ENCODE measurements at places on chromosomes 5 and 9. TPM values are rescaled to one million over a fixed set of nuclear protein-coding genes. Genes with fewer than 3 reads are reported as not detected.

The FGFR4 gene
- total RNA-seq: 5.1 TPM

The FGF10 gene
- total RNA-seq: not detected

- peaks cover 3% of the 10 kb centered on the region for H3K36me3 ChIP-seq
- no peaks in the 10 kb centered on the region for H3K27me3 ChIP-seq
- H3K27ac ChIP-seq: no peak overlapping the region
- H3K4me1 ChIP-seq: no peaks in the 10 kb centered on the region
These were observed 155.8 kb downstream of the SEMA6A start for GRCh38 chr5:116418774-116419173.

DNA sequence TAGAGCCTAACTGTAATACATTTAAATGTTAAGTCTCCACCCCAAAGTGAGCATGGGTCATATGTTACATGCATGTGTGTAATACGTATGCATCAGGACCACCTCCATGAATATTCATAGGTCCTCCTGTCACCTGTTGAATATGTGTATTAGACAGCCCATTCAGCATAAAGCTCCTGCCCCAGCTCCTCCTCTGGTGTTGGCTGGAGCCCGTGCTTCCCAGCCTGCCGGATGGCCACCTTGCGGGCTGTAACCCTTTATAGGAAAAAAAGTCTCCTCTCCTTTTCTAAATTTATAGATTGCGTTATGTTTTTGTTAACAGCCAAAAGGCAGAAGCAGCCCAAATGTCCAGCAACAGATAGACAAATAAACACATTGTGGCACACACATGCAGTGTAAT, 299.5 kb downstream of the MED10 start:
- H3K4me3 ChIP-seq: no peak overlapping the region
- no peaks in the 10 kb centered on the region for H3K27me3 ChIP-seq
- H3K4me1 ChIP-seq: no peaks in the 10 kb centered on the region
- no peak overlapping the region for H3K27ac ChIP-seq
- DNase-seq: no peak

GRCh38 chr9:126956917-126957686, 42.5 kb downstream of the RALGPS1 start:
- H3K36me3 ChIP-seq: no peaks in the 10 kb centered on the region
- H3K4me3 ChIP-seq: no peak overlapping the region
- H3K4me1 ChIP-seq: no peaks in the 10 kb centered on the region
- DNase-seq: no peak

The PRRC1 gene
- total RNA-seq: 38.9 TPM

- H3K27ac ChIP-seq: no peak overlapping the region
- DNase-seq: no peak
- no peak overlapping the region for H3K4me3 ChIP-seq
These were observed 52.0 kb upstream of the NTRK2 start for GRCh38 chr9:84617411-84618029.

GRCh38 chr5:57488215-57488955, 5.8 kb upstream of the ACTBL2 start:
- DNase-seq: no peak
- H3K4me1 ChIP-seq: no peaks in the 10 kb centered on the region

DNA sequence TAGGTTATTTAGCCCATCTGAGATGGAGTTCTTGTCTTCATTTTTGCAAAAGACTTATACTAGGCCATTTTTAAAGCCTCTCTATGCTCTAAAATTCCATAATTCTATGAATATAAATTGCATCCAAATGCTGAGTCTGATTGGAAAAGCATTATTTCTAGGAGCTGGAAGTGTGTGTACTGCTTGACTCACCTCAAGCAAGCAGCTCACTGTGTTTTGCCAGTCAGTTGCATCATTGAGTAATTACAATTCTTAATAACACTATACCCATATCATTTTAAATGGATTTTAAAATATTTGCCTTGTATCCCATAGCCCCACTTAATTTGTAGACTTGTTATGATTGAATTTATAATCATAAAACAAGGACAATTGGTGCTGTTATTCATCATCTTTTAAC, 161.0 kb downstream of the PAM start:
- no peaks in the 10 kb centered on the region for H3K36me3 ChIP-seq
- no peaks in the 10 kb centered on the region for H3K27me3 ChIP-seq
- no peak overlapping the region for H3K27ac ChIP-seq
- no peak overlapping the region for H3K4me3 ChIP-seq

- no peak overlapping the region for H3K4me3 ChIP-seq
- peaks cover 27% of the 10 kb centered on the region for H3K27me3 ChIP-seq
- no peak for DNase-seq
- no peak overlapping the region for H3K27ac ChIP-seq
- peaks cover 22% of the 10 kb centered on the region for H3K4me1 ChIP-seq
These were observed 2.9 kb downstream of the CDKN2A start for GRCh38 chr9:21991072-21991959.

GRCh38 chr5:2916076-2916682, 164.7 kb upstream of the IRX2 start:
- no peaks in the 10 kb centered on the region for H3K27me3 ChIP-seq
- no peak overlapping the region for H3K27ac ChIP-seq
- H3K4me1 ChIP-seq: no peaks in the 10 kb centered on the region

The SPATA9 gene
- not detected for total RNA-seq

GRCh38 chr5:175715627-175716522, 58.0 kb downstream of the HRH2 start:
- DNase-seq: no peak
- no peaks in the 10 kb centered on the region for H3K36me3 ChIP-seq
- no peaks in the 10 kb centered on the region for H3K27me3 ChIP-seq
- H3K4me3 ChIP-seq: no peak overlapping the region
